ENCODE measurements at places on chromosomes 7 and 10.

DNA sequence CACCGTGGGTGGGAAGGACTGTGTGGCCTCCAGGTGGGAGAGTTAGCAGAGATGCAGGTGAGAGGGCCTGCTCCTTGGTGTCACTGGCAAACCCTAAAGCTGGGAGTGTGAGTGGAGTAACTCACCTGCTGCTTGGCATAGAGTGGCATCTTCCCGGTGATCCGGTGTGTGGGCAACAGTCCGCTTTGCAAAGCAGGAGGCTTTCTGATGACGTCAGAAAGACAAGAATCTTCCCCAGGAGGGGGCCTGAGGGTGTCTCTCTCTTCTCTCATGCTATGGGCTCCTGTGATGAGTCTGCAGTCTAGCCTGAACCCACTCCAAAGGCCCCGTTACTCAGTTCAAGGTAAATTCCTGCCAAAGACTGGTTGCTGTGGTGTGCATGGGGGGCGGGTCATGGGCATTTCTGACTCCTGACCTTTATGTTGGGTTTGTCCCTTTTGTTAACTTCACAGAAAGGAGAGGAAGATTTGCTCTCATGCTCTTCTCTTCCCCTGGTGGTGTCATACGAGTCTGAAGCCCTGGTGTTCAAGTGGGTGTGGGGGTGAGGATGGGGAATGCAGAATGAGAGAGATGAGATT lies 187.9 kb downstream of the GATA3 start:
- no peak for DNase-seq

GRCh38 chr7:10950494-10950893 lies 23.2 kb upstream of the PHF14 start:
- DNase-seq, result no peak

DNA sequence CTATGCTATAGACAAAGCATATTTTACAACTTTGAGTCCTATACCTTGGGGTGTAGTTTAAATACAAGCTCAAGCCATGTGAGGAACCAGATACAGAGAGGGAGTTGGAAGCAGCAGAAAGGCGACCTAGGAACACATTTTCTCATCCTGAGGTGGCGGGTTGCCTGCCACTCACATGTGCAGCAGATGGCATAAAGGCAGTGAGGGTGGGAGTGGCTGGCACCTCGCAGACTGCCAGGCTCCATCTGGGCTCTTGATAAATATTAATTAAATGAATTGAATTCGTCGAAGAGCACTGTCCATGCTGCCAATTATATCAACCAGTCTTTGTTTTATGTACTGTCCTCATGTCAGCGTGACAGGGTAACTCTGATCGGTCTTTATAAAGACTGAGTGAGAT lies 79.0 kb upstream of the SEMA3C start:
- DNase-seq, result no peak

DNA sequence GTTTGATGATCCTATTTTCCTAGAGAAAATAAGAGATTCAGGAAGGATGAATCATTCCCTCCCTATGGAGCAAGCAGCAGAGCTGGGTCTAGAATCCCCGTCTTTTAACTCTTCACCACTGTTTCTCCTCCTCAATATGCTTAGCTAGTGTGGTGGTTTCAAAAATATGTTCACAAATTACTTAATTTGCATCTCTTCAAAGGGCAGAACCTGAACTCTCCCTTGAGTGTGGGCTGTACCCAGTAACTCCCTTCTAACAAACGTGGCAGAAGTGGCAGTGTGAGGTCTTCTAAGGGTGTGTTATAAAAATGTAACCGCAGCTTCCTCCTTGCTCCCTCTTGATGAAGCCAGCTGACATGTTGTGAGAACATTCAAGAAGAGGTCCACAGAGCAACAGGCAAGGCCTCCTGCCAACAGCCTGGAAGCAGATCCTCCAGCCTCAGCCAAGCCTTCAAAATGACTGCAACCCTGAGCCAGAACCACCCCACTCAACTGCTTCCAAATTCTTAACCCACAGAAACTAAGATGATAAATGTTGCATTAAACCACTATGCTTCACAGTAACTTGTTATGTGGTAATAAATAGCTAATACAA lies 36.6 kb downstream of the SRPK2 start:
- peak; percentile 94 for DNase-seq

DNA sequence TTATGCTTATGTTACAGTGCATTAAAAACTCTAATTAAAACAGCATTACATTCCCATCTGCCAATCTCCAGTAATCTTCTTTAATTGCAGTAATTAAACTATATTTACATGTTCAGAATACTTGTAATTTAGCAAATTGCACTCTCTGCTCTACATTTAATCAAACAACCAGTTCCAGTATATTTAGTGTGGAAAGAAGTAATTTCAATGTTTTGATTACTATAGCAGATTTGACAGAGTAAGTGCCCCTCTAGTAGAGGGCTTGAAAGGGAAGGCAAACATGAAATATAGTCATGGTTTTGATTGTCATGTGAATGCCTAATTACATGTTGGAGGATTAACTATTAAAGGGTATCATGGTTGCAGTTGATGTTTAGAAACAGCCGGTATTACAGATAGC lies 739.7 kb downstream of the AUTS2 start:
- no peak for DNase-seq

GRCh38 chr7:787332-788240 lies 44.7 kb upstream of the SUN1 start:
- no peak for DNase-seq

GRCh38 chr7:130901209-130901783 lies 167.3 kb upstream of the KLF14 start:
- no peak for DNase-seq

- DNase-seq, result no peak
Measured at GRCh38 chr10:69600761-69601330, 27.6 kb upstream of the NEUROG3 start.
